ENCODE measurements at places on chromosomes 11 and 22. TPM values are rescaled to one million over a fixed set of nuclear protein-coding genes. Genes with fewer than 3 reads are reported as not detected.

GUCY1A2 gene
- total RNA-seq: 38.5 TPM

SEC14L2 gene
- 13.7 TPM for total RNA-seq

ATP5MG gene
- 192 TPM for total RNA-seq

TRIM51 gene
- not detected for total RNA-seq

GRCh38 chr11:113521737-113522517 is 46.7 kb upstream of the DRD2 start:
- DNase-seq: no peak
- H3K36me3 ChIP-seq: no peaks in the 10 kb centered on the region
- no peak overlapping the region for H3K4me3 ChIP-seq
- no peak overlapping the region for H3K27ac ChIP-seq
- peaks cover 4% of the 10 kb centered on the region for H3K27me3 ChIP-seq
- H3K4me1 ChIP-seq: no peaks in the 10 kb centered on the region

GRCh38 chr11:61429346-61429690 is 457 bp downstream of the CPSF7 start:
- H3K36me3 ChIP-seq: peaks cover 28% of the 10 kb centered on the region
- no peaks in the 10 kb centered on the region for H3K27me3 ChIP-seq
- H3K4me1 ChIP-seq: peaks cover 20% of the 10 kb centered on the region
- peak overlapping the region; percentile 99 for H3K4me3 ChIP-seq
- H3K27ac ChIP-seq: peak overlapping the region; percentile 100

GRCh38 chr22:17733466-17733865 is 40.8 kb downstream of the BID start:
- peaks cover 3% of the 10 kb centered on the region for H3K4me1 ChIP-seq
- H3K27me3 ChIP-seq: no peaks in the 10 kb centered on the region

DNA sequence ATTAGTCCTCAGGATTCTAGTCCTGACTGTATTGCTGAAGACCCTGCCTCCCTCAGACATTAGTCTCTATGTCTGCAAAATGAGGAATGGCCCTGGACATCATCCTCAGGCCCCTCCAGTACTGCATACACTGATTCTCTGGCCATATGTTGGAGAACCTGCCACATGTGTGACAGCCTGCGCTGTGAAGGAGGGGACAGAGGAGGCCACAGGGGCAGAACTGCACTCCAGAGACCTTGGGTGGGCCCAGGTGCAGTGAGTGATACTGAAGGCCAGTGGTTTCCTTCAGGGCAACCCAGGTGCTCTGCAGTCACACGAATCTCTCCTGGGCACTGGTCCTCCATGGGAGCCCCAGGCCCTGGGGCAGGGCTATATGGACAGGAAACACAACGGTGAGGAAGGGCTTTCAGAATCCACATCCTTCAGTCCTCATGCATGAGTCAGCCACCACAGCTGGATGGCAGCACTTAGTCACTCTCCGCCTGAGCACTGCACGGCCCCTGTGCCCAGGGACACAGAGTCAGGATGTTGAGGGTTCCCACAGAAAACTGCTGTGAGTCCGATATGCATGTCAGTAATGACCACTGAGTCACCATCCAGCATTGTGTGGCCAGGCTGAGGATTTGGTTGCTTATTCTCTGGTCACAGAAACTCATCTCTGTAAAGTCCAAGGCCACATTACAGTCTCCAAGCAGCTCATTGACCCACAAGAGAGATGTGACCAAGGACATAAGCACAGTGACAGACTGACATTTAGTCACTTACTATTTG is 39.7 kb downstream of the ME3 start:
- H3K27ac ChIP-seq: no peak overlapping the region
- H3K4me3 ChIP-seq: no peak overlapping the region
- H3K36me3 ChIP-seq: no peaks in the 10 kb centered on the region
- no peaks in the 10 kb centered on the region for H3K4me1 ChIP-seq
- peaks cover 12% of the 10 kb centered on the region for H3K27me3 ChIP-seq

DNA sequence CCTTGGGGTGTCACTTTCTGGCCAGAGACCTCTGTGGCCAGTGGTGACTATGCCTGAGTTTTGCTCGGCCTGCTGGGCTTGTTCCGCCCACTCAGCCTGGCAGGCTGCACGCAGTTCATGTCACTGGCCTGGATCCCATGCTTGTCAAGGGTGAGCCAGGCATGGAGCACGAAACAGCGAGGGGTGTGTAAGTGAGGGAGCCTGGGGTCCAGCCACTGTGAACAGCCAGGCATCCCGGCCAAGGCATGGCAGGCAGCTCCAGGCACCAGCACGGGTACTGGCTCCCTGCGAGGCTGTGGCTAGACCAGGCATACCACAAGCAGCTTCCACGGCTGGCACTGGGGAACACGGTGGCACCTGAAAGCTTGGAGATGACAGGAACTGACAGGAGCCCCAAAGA is 214.3 kb downstream of the LRRC4C start:
- H3K4me1 ChIP-seq: no peaks in the 10 kb centered on the region
- H3K4me3 ChIP-seq: no peak overlapping the region
- no peaks in the 10 kb centered on the region for H3K27me3 ChIP-seq
- no peak for DNase-seq
- no peaks in the 10 kb centered on the region for H3K36me3 ChIP-seq

GRCh38 chr11:16160146-16160545 is 196.2 kb downstream of the SOX6 start:
- peaks cover 3% of the 10 kb centered on the region for H3K4me1 ChIP-seq
- no peak for DNase-seq
- H3K27me3 ChIP-seq: no peaks in the 10 kb centered on the region
- no peak overlapping the region for H3K27ac ChIP-seq

- H3K27ac ChIP-seq: peak overlapping the region; percentile 87
- H3K36me3 ChIP-seq: peaks cover 9% of the 10 kb centered on the region
- DNase-seq: no peak
Observed at GRCh38 chr22:30667107-30667493, 575 bp downstream of the DUSP18 start.

DNA sequence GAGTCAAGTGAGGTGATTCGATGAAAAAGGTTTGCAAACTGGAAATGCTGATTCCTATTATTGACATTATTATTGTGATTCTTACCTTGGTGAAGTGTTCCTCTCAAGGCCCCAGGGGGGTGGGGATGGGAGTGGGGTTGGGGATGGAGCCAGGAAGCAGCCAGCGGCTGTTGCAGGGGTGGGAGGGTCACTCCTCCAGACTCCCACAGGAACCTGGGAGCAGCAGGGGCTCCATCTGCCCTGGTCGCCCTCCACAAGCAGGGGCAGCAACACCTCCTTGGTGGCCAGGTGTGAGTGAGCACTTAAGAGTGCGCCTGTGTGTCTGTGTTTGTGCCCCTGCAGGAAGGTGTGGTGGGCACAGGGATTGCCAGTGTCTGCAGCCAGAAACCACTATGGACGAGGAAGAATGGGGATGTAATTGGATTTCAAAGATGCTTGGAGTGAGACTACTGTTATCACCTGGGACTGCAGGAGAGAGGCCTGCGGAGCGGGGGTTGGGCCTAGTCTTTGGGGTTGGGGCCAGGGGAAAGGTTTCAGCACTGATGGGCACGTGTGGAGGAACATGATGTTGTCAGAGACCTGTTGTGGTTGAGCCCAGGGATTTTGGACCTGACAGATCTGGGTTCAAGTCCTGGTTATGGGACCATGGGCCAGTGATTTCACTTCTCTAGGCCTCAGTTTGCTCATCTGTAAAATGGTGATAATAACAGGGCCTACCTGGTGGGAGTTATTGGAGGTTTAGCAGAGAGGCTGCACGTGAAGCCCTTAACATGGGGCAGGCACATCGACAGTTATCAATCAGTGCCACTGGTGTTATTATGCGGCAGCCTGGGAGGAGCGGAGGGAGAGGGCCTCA is 3.6 kb upstream of the TP53I11 start:
- no peak for DNase-seq
- peaks cover 2% of the 10 kb centered on the region for H3K4me1 ChIP-seq
- H3K27me3 ChIP-seq: peaks cover 43% of the 10 kb centered on the region
- no peak overlapping the region for H3K4me3 ChIP-seq

- no peaks in the 10 kb centered on the region for H3K36me3 ChIP-seq
- H3K4me1 ChIP-seq: peaks cover 9% of the 10 kb centered on the region
- peaks cover 51% of the 10 kb centered on the region for H3K27me3 ChIP-seq
- no peak overlapping the region for H3K4me3 ChIP-seq
- H3K27ac ChIP-seq: no peak overlapping the region
- no peak for DNase-seq
Observed at GRCh38 chr11:46336563-46337180, 10.6 kb upstream of the DGKZ start.

- no peak overlapping the region for H3K27ac ChIP-seq
- H3K4me3 ChIP-seq: no peak overlapping the region
- H3K36me3 ChIP-seq: no peaks in the 10 kb centered on the region
- H3K27me3 ChIP-seq: no peaks in the 10 kb centered on the region
- no peak for DNase-seq
Observed at GRCh38 chr11:94199136-94200130, 70.8 kb downstream of the PANX1 start.

DNA sequence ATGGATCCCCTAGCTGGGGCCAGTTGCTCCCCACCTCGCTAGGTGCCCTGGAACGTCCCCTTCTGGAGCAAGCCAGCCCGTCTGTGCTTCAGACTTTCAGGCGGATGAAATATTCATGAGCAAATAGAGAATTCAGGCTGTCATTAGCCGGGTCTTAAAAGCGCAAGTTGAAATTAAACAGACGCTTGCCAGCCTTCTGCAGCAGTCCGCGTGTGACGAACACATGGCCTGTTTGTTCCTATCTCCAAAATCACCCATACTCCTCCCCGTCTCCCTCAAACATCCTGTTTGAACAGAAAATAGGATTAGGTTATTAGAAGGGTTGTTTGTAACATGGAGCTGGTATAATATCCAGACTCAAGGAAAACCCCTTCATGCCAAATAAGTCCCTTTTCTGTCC is 38.7 kb downstream of the MYO18B start:
- DNase-seq: no peak
- H3K4me3 ChIP-seq: no peak overlapping the region
- no peak overlapping the region for H3K27ac ChIP-seq
- peaks cover 1% of the 10 kb centered on the region for H3K27me3 ChIP-seq
- H3K4me1 ChIP-seq: no peaks in the 10 kb centered on the region
- H3K36me3 ChIP-seq: no peaks in the 10 kb centered on the region

GRCh38 chr11:58900479-58901420 is 38.5 kb upstream of the GLYATL1 start:
- H3K27me3 ChIP-seq: peaks cover 19% of the 10 kb centered on the region
- peak overlapping the region; percentile 26 for H3K27ac ChIP-seq
- peak overlapping the region; percentile 57 for H3K4me3 ChIP-seq
- DNase-seq: peak; percentile 87
- H3K4me1 ChIP-seq: peaks cover 18% of the 10 kb centered on the region

- H3K4me1 ChIP-seq: peaks cover 6% of the 10 kb centered on the region
- H3K36me3 ChIP-seq: no peaks in the 10 kb centered on the region
- H3K27ac ChIP-seq: no peak overlapping the region
- no peak for DNase-seq
- no peak overlapping the region for H3K4me3 ChIP-seq
- peaks cover 2% of the 10 kb centered on the region for H3K27me3 ChIP-seq
Observed at GRCh38 chr22:29209624-29209929, 3.9 kb downstream of the EMID1 start.

DNA sequence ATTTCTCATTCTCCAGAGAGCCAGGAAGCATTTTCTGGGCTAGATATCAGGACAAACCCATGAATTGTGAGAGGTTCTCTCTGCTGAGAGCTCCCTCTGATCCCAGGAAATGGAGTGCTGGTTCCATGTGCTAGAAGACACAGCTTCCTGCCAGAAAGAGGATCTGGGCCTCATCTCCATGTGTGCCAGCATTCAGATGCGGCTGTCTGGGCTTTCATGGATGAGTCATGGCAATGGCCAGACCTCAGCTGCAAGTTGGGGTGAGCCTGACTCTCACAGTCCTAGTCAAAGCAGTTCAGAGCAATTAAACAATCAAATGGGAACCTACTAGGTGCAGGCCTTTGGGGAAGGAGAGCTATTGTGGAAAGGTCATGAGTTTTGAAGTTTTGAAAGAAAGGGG is 82.3 kb upstream of the EED start:
- no peak overlapping the region for H3K27ac ChIP-seq
- no peak for DNase-seq
- peaks cover 3% of the 10 kb centered on the region for H3K4me1 ChIP-seq
- H3K27me3 ChIP-seq: no peaks in the 10 kb centered on the region
- no peak overlapping the region for H3K4me3 ChIP-seq
- no peaks in the 10 kb centered on the region for H3K36me3 ChIP-seq

DNA sequence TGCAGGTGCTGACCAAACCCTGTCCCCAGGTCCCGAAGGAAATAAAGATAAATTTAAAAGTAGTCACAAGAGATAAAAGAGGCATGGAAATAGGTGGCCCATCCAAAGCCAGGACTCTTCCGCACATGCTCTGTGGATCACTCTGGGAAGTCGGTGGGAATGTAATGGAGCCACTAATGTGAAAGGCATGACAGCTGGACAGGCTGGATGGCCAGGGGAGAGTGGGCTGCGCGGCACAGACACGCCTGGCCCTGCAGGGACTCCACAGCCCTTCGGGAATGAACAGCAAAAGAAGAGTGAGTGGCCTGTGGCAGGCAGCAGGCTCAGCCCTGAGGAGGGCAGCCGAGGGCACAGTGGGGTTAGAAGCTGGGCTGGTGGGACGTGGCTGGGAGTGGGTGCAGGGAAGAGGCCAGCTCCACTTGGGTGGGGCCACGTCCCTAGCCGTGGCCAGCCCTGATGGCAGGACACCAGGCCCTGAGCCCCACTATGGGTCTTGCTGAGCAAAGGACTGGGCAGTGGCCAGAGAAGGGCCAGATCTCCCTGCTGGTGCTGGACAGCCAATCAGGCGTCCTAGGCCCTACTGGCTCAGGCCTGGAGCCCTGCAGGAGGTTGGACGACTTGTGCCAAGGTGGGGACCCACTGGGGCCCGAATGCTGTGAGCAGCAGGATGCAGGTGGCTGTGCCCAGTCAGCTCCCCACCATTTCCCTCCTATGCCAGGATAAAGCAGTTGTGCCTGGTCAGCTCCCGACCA is 31.3 kb upstream of the GNB1L start:
- H3K4me1 ChIP-seq: peaks cover 9% of the 10 kb centered on the region
- H3K4me3 ChIP-seq: no peak overlapping the region
- no peak overlapping the region for H3K27ac ChIP-seq
- H3K27me3 ChIP-seq: peaks cover 20% of the 10 kb centered on the region

Data from progenitor cell of endocrine pancreas (in vitro differentiated cells).